ENCODE measurements at places on chromosomes 4 and X. TPM values are rescaled to one million over a fixed set of nuclear protein-coding genes. Genes with fewer than 3 reads are reported as not detected.

The MAGEB10 gene
- total RNA-seq = not detected

- H3K36me3 ChIP-seq = no peaks in the 10 kb centered on the region
- H3K4me1 ChIP-seq = no peaks in the 10 kb centered on the region
- H3K4me3 ChIP-seq = no peak overlapping the region
- no peak for DNase-seq
Observed at GRCh38 chrX:24392709-24393108, 32.3 kb downstream of the SUPT20HL1 start.

DNA sequence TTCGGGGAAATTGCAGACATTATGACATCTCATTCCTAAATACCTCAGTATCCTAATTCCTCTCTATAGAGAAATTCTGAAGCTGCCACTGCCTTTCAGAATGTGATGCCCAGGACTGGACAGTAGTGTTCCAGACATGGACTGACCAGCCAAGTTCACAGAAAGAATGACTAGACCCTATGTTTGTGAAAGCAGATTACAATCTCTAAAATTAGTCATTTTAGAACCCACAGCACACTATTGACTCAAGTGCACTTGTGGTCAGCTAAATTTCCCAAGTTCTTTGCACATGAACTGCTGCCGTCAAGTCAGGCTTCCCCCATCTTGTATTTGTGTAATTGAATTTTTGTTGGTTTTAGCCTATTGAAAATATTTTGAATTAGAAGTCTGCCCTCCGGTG, 81.0 kb upstream of the ESX1 start:
- no peak for DNase-seq
- no peaks in the 10 kb centered on the region for H3K36me3 ChIP-seq
- H3K4me1 ChIP-seq = no peaks in the 10 kb centered on the region
- no peak overlapping the region for H3K4me3 ChIP-seq
- peaks cover 3% of the 10 kb centered on the region for H3K27me3 ChIP-seq

- no peaks in the 10 kb centered on the region for H3K27me3 ChIP-seq
- no peak overlapping the region for H3K4me3 ChIP-seq
- DNase-seq = no peak
Observed at GRCh38 chrX:39261446-39262147, 460.3 kb downstream of the MID1IP1 start.

The HERC5 gene
- 8.4 TPM for total RNA-seq

The ADD1 gene
- 240 TPM for total RNA-seq

The C4orf54 gene
- total RNA-seq = not detected

DNA sequence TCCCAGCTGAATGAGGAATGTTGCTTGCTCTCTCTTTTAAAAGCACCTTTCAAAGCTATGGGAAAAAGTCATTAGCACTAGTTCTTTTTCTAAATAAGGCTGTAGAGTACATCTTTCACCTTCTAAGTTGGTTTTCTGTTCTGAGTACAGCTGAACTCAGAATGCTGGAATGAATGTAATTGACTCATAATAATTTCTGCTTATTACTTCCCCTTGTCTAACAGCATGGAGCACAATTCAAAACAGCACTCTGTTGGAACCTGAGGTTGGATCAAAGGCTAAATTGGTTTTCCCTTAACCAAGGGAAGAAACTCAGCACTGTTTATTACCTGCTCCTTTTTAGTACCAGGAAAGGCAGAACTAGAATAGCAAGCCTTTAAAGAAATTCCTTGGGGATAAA, 33.5 kb upstream of the CYP2U1 start:
- no peaks in the 10 kb centered on the region for H3K36me3 ChIP-seq
- H3K4me3 ChIP-seq = no peak overlapping the region
- no peaks in the 10 kb centered on the region for H3K4me1 ChIP-seq
- no peak for DNase-seq

DNA sequence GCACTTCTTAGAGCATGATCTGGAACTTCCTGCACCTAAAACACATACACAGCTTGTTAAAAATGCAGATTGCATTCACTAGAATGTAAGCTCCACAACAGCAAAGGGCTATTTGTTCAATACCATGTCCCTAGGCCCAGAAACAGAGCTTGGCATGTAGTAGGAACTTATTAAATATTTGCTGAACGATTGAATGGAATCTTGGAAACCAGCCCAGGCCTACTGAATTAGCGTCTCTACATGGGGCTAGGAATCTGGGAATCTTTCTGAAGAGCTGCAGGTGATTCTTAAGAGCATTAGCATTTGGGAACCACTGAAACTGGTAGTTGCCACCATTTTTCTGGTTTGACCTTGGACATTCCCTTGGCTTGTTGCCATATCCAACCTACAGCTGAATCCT, 234.1 kb downstream of the STIM2 start:
- no peaks in the 10 kb centered on the region for H3K27me3 ChIP-seq
- DNase-seq = no peak
- no peak overlapping the region for H3K4me3 ChIP-seq
- H3K36me3 ChIP-seq = no peaks in the 10 kb centered on the region

DNA sequence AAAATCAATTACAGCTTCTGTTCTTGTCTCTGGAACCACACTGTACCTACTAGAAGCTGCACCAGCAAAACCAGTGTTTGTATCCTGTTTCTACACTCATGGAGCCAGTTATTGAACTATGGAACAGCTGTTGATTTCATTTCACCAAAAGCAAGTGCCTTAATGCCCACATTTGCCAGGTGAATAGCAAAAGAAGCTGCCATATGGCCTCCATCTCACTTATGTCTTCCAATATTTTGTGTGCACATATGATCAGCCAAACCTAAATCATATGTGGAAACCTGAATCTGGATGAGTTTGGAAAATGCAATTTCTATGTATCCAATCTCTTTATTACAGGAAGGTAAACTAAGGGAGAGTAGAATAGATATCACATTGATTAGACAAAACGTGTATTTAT, 415.8 kb upstream of the GRID2 start:
- no peak overlapping the region for H3K27ac ChIP-seq
- H3K4me3 ChIP-seq = no peak overlapping the region
- DNase-seq = no peak

The FAM47A gene
- total RNA-seq = not detected

DNA sequence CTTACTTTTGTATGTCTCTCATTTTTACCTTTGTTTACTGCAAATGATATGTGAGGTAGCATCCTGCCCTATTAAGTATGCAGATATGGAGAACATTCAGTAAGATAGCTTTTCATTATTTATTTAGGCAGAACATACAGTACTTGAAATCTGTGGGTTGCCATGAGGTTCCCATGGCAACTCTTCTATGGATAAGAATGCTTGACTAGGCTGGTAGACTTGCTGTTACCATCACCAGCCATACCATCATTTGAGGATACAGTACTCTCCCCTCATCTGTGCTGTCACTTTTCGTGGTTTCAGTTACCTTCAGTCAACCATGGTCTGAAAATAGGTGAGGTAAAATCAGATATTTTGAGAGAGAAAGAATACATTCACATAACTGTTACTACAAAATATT, 56.7 kb downstream of the NAF1 start:
- no peaks in the 10 kb centered on the region for H3K27me3 ChIP-seq
- no peak overlapping the region for H3K4me3 ChIP-seq
- DNase-seq = no peak
